ENCODE measurements at places on chromosomes 2 and 18.

GRCh38 chr2:233168445-233168844, 83.0 kb upstream of the ATG16L1 start:
- DNase-seq = no peak

DNA sequence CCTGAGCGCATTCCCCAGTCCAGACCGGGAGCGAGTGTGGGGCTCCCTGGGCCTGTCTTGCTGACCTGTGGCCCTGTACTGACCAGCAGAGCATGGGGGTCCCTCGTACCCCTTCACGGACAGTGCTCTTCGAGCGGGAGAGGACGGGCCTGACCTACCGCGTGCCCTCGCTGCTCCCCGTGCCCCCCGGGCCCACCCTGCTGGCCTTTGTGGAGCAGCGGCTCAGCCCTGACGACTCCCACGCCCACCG, 5.3 kb downstream of the NEU4 start:
- DNase-seq = no peak

DNA sequence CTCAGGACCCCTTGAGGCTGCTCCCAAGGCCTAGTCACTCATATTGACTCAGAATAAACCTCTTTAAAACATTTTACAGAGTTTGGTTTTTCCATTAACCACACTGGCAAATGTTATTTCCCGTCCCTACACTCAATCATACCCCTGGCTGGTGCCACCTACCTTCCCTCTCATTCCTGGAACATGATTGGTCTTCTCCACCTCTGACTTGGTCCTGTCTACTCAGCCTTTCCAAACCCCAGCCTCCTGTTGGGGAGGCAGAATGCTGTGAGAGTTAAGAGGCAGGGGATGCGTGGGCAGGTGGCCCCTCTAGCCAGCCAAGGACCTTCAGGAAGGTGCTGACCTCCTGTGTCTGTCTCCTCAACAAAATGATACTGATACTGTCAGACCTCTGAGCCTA, 149.3 kb downstream of the CABLES1 start:
- no peak for DNase-seq

DNA sequence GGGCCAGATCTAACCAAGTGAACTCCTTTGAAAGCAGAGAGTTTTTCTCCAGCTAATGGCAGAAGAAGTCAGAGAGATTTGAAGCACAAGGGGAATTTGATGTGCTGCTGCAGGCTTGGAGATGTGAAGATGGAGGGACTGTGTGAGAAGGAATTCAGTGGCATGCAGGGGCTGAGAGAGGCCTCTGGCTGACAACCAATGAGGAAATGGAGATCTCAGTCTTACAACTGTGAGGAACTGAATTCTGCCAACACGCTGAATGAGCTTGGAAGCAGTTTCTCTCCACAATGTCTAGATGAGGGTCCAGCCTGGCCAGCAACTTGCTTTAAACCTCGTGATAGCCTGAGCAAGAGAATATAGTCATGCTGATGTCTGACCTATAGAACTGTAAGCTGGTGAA, 224.1 kb upstream of the DPP10 start:
- DNase-seq = no peak

GRCh38 chr2:232494542-232494941, 6.9 kb upstream of the ECEL1 start:
- DNase-seq = no peak

GRCh38 chr2:241030333-241030680, 31.9 kb downstream of the SNED1 start:
- DNase-seq = no peak

DNA sequence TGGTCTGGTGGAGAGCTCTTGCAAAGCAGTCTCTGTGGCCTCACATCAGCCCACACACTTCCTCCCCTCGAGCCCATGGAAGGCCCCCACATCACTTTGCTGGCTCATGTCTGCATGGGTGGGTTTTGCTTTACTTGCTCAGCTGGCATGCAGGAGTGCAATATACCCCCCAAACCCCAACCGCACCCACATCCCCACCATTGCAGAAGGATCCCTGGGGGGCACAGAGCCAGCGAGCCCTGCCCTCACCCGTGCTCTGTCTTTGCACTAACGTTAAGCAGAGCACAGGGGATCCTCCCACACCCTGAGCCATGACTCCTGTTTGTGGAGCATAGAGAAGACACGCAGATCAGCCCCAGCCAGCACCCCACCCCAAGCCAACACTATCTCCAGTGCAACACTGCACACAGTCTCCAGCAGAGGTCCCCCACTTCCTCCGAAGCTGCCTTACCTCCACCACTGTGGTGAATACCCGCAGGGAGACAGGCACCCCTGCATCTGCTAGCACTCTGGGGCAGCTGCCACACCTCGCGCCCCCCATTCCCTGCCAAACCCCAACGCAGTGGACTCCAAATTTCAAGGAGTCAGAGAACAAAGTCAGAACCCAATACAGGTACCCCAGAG, 177.8 kb upstream of the RGPD4 start:
- DNase-seq = no peak
